ENCODE measurements at places on chromosomes 6 and 20. TPM values are rescaled to one million over a fixed set of nuclear protein-coding genes. Genes with fewer than 3 reads are reported as not detected.

The MROH8 gene
- 6.8 TPM for total RNA-seq

GRCh38 chr20:62227977-62228958, 8.2 kb upstream of the HRH3 start:
- no peak for DNase-seq

DNA sequence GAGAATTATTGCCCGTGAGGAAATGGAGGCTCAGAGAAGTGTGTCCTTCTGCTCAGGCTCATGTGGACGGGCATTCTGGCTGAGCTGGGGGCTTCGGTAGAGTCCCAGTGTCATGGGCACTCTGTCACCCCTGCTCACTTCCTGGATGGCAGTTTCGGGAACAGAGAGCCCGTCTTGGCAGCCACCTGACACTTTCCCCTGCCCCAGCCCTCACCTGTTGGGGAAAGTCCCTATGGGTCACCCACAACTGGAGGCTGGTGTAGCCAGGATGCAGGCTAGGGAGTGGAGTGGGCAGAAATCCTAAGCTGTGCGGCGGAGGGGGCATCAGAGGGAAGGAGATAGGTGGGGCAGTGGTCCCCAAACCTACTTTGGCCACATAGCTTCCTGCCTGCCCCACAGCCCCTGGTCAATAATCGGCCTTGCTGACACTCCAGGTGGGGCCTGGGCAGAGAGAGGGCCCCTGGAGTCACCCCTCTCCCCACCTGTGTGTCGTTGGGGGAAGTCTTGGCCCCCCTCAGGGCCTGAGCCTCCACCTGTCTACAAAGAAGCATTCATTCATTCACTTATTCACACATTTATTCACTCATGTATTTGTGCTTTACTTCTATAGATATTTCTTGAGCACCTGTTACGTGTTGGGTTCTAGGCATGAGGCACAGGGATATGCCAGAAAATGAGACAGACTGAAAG, 40.5 kb downstream of the SNAI1 start:
- DNase-seq = no peak

DNA sequence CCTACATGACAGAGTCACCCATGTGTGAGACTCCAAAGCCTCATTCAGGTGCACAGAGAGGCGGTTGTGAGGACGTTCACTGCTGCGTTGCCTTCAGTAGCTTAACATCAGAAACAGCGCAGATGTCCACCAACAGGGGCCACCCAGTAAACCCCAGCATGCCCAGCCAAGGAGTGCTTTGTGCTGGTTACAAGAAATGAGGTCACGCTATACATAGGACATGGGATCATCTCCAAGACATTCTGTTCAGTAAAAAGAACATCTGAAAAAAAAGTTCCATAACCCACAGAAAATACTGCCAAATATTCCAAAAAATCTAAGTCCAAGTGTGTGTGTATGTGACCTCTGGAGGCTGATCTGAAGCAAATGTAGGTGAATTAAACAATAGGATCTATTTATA, 16.0 kb downstream of the SLC52A3 start:
- no peak for DNase-seq

DNA sequence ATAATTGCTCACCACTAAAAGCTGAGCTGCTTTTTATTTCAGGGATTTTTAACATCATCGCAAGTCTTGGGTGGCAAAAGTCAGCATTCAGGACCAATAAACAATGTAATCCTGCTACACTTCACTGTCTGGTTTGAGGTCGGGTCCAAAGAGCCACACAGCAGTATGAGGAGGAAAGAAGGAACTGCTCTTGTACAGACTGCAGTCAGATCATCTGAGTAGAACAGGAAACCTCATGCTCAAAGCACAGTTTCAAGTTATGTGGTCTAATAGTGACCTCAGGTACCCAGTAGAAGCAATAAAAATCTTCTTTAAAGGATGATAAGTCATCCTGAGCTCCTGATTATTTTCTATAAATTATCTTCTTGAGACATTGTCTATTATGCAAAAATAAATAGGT, 211.4 kb downstream of the FUT9 start:
- no peak for DNase-seq

- no peak for DNase-seq
Observed at GRCh38 chr20:18056174-18057100, 1.3 kb downstream of the OVOL2 start.

GRCh38 chr6:29005183-29005885, at the start of gene ZNF311:
ZNF311 (minus strand) TSS chr6:29005315; CDS start chr6:29003954, 1,361 bp downstream.
- peak; percentile 71 for DNase-seq

DNA sequence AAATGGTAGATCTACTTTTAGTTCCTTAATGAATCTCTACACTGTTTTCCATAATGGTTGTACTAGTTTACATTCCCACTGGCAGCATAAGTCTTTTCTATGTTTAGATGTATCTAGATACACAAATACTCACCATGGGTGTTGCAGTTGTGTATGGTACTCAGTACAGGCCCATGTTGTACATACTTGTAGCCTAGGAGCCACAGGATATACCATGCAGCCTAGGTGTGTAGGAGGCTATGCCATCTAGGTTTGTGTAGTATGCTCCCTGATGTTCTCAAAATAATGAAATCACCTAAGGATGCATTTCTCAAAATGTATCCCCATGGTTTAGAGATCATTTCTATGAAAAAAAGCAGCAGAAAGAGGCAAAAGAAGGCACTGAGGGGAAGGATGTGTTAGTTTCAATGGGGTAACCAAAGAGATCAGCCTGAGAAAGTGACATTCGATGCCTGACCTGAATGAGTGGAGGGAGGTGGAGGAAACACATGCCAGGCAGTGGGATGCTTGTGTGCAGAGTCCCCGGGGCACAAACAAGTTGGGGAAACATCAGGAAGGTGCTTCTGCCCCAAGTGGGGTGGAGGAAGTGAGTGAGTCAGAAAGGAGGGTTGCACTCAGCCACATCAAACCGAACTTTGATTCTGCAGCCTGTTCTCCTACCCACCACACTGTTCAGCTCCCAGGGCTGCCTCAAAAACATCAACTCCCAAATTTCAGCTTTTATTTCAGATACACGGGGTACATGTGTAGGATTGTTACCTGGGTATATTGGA, 191.2 kb downstream of the ZNF217 start:
- no peak for DNase-seq

DNA sequence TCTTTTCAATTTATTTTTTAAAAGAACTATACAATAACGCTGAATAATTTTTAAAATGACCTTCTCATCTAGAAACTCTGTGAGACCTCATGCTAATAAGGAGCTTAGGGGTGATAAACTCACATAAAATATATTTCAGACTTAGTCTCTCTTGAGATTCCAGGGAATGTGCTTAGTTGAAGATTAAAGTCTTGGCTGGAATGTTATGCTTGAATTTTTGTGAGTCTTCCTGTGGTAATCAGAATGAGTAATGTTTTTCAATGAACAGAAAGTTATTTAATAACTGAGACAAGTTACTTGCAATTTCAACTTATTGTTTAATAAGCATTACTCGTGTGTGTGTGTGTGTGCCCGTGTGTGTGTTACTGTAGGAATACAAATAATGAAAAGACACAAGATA, 379.9 kb upstream of the EPHA7 start:
- no peak for DNase-seq

DNA sequence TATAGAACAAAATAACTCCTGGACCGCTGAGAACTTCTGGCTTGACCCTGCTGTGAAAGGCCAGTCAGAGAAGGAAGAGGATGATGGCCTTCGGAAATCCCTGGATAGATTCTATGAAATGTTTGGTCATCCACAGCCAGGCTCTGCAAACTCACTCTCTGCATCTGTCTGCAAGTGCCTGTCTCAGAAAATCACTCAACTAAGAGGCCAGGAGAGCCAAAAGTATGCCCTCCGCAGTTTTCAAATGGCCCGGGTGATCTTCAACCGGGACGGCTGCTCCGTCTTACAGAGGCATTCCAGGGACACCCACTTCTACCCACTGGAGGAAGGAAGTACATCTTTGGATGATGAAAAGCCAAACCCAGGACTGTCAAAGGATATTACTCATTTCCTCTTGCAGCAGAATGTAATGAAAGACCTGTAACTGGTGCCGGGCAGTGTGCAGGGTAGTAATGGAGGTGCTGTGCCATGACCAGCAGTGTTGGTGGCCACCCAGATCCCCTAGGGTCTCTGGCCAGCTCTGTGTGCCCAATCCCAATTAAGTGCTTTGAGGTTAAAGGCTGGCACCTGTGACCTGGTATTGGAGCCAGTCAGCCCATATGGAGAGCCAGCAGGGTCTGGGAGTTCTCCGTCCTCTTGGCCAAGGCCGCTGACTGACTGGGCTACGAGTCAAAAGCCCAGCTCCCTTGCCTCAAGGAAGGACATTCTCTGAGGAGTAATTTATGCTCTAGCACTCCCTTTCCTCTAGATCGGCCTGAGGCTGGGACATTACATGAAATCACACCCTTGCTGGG, 87.1 kb downstream of the TRMT6 start:
- DNase-seq = no peak

DNA sequence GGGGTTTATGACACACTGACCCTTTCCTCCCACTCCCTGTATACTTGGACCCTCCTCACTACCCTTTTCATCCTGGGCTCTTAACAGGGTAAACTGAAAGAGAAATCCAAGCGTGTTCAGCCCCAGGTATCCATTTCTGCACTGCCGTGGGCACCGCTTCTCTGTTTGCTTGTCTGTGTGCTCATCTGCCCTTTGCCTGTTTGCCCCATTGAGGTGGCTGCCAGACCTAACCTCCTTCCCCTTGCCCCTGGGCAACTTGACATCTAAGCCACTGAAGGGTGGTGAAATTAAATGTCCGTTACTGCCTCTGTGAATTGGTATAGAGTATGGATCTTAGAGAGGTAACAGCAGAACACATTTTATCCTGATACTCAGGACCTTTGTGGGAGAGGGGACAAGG, 38.7 kb downstream of the ACSS2 start:
- DNase-seq = no peak

- peak; percentile 74 for DNase-seq
Observed at GRCh38 chr20:31587545-31588389, 17.3 kb upstream of the ID1 start.

GRCh38 chr6:142856624-142857232, 88.2 kb downstream of the HIVEP2 start:
- no peak for DNase-seq

The CCM2L gene
- total RNA-seq = 7.2 TPM

The RAET1G gene
- 0.55 TPM for total RNA-seq

The OOEP gene
- not detected for total RNA-seq

GRCh38 chr6:16660157-16660497, 101.1 kb downstream of the ATXN1 start:
- DNase-seq = no peak

The CD24 gene
- total RNA-seq = 0.80 TPM

The MOXD1 gene
- 2.2 TPM for total RNA-seq

DNA sequence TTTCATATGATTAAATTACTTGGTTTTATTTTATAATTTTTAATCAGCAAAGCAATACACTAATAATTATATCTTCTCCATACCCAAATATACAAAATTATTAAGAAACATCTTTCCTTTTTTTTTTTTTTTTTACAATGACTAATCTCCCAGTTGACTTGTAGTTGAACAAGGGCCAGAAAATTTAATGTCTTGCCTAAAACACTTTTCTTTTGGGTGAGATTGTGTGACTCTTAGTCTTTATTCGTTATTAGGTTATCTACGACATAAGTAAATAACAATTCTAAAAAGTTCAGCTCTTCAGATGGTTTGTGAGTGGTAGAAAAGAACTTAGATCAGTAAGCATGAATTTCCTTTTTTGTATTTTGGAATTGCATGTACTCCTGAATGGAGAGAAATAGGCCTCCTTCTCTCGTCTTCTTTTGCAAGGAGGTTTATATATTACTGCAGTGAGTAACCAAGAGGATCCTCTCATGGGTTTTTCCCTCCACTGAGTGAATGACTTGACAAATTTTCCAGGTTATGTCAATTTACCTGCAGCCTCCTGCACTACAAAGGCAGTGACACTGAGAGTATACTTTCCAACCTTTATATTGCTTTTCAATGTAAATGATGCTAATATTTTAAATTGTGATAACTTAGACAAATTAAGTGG, 364.5 kb upstream of the CITED2 start:
- no peak for DNase-seq

The CDC25B gene
- 16.6 TPM for total RNA-seq

GRCh38 chr6:90285042-90285481, 11.6 kb downstream of the BACH2 start:
- DNase-seq = no peak

The MLN gene
- total RNA-seq = not detected

DNA sequence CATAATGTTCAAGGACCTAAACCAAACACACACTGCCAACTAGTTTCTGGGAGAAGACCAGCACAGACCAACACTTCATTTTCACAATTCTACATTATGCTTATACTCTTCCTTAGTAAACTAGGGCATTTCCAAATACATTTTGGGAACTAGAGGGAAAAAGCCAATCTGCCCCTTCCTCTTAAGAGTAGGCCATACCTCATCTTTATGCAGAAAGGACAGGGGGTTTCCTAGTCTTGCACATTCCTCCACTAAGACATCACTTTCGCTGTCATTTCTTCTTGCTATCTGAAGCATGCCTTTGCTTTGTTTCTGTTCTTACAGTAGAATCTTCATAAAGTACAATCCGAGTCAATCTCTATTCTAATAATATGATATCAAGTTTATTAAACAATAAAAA, 105.7 kb downstream of the SMLR1 start:
- no peak for DNase-seq

- DNase-seq = no peak
Observed at GRCh38 chr20:47272893-47273590, 83.5 kb downstream of the ZMYND8 start.

DNA sequence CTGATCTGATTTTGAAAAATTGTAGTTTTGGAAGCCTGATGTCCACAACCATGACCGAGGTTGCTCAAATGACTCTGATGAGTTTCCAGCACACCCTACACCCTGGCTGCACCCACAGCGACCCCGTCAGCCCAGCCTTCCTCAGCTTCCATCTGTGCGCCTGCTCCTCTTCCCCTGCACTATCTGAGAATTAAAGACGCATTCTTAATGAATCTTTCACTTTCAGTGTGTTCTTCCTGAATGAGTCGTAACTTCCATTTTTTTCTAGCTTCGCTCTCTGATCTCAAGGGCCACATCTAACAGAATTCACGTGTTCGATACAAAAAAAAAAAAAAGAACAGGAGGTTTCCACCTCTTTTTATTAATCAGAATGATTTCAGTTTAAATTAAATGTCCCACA, 21.3 kb upstream of the RREB1 start:
- DNase-seq = peak; percentile 43

The OVOL2 gene
- total RNA-seq = not detected

DNA sequence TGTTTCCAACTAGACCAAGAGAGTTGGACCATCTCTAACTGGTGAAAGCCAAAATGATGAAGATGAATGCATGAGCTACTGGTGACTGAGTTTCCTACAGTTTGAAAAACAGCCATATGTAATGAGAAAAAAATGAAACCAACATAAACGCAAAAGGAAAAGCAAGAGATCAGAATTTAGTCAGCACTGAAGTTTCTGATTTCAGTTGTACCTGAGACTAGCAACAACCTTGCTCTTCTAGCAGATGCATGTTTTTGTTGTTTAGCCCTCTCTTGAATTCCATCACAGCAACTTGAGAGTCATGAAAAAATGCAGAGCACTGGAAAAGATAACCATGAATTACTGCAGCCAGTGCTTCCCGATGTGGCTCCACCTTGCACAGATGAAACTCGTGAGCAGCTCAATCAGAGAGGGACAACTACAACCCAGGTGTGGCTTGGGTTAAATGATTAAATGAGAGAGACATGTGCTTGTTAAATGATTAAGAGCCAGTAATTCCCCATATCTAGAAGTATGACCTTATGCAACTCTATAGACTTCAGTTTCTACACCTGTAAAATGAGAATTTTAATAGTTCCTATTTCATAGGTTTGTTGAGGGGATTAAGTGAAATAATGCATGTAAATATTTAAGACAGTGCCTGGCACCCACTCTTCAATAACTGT, 104.8 kb downstream of the ELOVL4 start:
- no peak for DNase-seq

The KHDC1L gene
- total RNA-seq = not detected
